Glutamatergic neuron (in vitro differentiated cells): ENCODE measurements at places on chromosomes 2 and 18.

DNA sequence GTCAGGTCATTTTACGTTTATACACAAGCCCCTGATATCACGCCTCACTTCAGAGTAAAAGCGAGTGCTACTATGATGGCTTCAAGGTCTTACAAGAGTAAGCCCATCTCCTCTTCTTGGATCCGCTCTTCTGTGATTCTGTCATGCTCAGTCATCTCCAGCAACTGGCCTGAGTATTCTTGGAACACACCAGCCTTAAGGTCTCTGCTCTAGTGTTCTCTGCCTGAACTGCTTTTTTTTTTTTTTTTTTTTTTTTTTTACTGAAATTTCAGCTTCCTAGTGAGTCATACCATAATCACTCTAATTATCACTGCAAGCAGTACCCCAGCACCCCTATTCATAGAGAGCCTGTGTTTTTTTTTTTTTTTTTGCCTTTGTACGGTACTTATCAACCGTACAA, 1228.9 kb downstream of the CNTNAP5 start:
- DNase-seq: no peak

- DNase-seq: no peak
Measured at GRCh38 chr2:107001964-107002696, 116.2 kb upstream of the ST6GAL2 start.

DNA sequence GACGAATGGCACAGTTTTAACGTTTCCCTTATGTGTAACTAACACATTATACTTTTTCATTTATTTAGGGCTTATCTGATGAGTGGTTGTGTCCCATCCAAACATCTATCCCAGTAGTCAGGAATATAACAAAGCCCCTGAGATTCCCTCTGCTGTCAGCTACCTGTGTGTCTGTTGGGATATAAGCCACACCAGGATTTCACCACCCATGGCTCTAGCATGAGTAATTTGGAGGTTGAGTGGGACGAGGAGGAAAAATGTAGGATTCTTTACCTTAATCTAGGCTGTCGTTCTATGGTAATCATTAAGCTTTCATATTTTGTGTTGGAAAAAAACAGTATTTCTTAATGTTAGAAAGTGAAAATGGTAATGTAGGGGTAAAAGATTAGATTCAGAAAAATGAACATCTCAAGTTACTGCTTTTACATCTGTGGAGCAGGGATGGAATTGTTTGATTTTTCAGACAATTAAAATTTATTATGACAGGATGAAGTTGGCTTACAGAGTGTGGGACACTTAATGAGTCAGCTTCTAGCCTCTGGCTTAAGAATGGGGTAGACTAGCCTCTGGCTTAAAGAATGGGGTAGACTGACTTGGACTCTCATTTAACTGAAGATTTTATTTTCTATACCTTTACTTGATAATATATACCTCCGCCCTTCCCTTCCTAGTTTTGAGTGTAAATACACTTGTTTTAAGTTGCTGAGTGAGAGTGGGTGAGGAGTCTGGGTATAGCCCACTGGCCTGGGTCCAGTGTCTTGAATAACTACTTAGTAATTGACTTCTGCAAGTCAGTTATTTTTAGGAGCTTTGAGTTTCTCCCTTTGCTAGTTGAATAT, 88.5 kb upstream of the RANBP2 start:
- no peak for DNase-seq

DNA sequence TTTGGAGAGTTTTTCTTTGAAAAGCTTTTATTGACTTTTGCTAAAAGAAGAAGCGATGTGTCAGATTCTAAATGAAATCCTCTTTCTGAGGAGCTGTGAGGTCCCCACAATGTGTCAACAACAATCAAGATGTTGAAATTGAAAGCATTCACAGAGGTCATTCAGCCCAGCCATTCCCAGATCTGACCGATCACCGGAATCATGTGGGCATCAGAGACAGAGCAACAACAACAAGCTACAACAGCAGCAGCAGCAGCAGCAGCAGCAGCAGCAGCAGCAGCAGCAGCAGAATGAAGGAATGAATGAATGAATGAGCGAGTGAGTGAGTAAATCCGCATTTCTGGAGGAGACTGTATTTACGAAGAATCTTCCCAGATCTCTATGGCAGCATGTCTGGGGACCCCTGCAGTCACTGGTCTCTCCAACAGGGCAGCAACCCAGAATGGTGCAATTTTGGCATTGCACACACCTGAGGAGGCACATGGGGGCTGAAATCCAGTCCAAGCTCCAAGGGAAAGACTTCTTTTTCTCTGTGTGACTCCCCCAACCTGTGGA, 299.0 kb downstream of the MYCN start:
- DNase-seq: no peak

DNA sequence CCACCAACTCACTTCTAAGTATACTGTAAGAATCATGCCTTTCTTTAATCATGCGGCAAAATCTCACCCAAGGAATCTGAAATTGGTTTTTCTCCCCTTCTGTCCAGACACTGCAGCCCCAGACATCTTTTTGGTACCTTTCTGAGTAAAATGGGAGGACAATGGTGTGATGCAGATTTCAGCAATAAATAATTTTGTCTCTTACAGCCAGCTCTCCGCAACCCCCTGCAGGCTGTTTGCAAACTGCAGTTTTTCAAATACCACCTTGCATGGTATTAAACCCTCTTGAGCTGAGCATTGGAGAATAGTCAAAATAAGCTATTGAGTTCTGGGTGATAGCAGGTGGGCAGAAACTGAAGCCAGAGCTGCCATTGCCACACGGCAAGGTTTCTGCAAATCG, 32.2 kb downstream of the GPR39 start:
- DNase-seq: peak; percentile 67

DNA sequence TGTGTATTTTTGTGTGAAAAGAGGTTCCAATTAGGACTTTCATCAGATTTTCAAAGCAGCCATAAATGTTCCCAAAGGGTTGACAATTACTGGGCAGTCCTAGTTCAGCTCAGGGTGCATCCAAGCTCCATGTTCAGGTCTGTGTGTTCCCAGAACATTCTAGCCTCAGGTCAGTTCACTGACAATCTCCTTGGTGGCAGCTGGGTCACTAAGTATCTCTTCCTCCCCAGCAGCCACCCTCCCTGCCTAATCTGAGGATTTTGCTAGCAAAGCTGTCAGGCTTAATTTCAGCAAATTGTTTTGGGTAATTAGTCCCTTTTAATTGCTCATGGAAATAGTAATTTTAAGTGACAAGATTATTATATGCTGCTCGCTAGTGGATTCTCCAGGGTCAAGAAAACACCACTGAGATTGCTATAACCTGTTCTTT, 29.8 kb downstream of the UPP2 start:
- no peak for DNase-seq

- DNase-seq: no peak
Measured at GRCh38 chr2:29558097-29558496, 363.3 kb downstream of the ALK start.

GRCh38 chr18:59148192-59148591, 8.5 kb downstream of the SEC11C start:
- no peak for DNase-seq

- DNase-seq: no peak
Measured at GRCh38 chr2:8605351-8606065, 76.3 kb upstream of the ID2 start.

DNA sequence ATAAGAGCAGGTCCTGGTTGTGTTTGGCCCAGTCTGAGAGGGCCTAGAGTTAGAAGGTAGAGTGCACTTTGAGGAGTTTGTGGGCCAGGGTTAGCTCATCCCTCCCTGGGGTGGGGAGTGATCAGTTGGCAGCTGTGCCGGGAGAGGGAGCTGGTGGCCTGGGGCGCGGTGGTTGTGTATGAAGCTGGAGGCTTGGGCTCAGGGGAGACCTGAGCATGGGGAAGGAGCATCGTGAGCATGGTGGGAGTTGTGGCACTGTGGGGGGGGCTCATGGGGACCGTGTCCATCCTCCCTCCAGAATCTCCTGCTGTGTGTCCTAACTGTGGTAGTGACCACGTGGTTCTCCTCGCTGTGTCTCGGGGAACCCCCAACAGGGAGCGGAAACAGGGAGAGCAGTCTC, 13.6 kb downstream of the STK11IP start:
- no peak for DNase-seq

DNA sequence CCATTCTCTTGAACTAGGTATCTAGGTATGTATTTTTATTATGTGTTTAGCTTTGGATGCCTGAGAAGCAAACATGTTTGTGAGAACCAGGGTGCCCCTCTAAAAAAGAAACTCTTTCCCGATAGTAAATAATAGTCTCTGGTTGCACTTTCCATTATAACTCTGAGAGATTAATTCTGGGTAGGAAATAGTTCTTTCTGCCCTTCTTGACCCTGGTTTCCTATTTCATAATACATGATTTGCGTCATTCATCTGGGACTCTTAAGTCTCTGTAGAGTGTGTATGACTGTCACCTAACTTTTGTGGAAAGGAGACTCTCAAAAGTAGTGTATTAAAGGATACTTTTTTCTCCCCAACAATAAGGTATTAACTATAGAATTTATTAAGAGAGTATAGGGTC, 31.5 kb downstream of the ACSL3 start:
- DNase-seq: no peak

GRCh38 chr18:22552254-22552653, 134.5 kb upstream of the CTAGE1 start:
- DNase-seq: no peak

GRCh38 chr2:239488125-239488524, 87.3 kb upstream of the HDAC4 start:
- DNase-seq: no peak

- no peak for DNase-seq
Measured at GRCh38 chr2:55859875-55860274, 63.7 kb downstream of the EFEMP1 start.
